T-helper 17 cell (primary cell): ENCODE measurements at places on chromosomes 1 and 21.

GRCh38 chr1:21914880-21915640 is 22.1 kb downstream of the HSPG2 start:
- no peak for DNase-seq

DNA sequence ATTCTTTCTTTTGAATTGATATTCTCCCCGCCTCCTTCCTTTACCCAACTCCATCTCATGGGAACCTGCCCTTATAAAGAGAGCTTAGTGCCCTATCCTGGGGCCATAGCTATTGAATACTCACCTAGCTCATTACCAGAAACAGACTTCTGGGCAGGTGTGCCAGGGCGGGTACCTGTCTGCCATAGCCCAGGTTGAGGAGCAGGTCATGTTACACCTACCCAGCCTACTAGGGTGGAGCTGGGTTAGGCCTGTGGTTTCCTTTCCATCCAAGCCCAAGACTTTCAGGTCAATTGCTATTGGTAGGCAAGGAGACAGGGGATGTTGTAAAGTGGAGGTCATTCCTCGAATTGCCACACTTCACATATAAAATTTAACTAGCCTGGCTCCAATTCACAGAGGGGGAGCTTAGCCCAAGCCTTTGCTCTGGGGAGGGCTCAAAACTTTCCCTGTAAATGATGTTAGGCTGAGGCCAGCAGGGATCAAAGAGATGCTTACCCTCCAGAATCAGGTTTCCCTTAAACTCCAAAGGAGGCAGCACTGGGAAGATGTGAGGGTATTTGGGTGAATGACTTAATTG is 87.1 kb upstream of the IPO9 start:
- DNase-seq, result no peak

DNA sequence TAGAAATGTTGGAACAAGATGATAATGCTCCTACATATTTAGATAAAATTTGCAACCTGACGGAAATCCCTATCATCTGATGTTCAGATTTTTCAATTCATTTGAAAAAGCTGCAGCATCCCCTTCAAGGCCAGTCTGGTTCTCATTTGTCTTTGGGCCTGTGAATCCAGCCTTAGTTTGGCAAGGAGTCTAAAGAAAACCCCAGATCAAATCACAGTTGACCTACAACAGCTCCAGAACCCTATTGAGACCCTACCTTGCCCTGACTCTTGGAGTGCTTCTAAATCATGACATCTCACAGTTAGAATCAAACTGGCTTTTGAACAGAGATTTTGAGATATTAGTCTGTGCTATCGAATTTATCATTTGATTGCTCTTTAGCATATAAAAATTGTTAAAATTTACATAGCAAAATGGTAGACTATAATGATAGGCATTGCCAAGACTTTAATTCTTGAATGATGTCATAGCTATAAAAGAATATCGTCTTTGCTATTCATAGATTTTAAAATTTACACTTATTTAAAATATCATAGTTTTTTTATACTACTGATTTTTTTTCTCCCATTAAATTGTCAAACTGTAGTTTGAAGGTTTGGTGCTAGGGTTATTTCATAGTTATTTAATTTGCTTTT is 2.2 kb downstream of the PPP2R5A start:
- no peak for DNase-seq

- no peak for DNase-seq
Measured at GRCh38 chr1:54305906-54306514, 100.2 kb downstream of the SSBP3 start.

DNA sequence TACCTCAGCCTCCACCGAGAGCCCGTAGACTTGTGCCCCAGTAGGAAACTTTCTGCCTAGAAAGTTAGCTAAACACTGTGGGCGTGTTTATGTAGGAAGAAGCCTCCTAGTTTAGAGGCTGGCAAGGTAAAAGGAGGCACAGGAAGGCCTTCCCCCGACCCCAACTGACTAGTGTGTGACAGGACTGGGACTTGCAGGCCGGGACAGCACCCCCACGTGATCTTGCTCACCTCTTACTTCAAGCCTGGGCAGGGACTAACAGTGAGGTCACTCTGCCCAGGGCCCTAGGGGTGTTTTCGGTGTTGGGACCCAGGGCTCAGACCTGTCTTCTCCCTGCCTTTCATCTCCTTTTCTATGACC is 392 bp upstream of the TAGLN2 start:
- DNase-seq, result no peak
